ENCODE measurements at places on chromosomes 7 and 10.
A peak's percentile ranks its signal among the peaks of the same experiment; 100 is the strongest.

DNA sequence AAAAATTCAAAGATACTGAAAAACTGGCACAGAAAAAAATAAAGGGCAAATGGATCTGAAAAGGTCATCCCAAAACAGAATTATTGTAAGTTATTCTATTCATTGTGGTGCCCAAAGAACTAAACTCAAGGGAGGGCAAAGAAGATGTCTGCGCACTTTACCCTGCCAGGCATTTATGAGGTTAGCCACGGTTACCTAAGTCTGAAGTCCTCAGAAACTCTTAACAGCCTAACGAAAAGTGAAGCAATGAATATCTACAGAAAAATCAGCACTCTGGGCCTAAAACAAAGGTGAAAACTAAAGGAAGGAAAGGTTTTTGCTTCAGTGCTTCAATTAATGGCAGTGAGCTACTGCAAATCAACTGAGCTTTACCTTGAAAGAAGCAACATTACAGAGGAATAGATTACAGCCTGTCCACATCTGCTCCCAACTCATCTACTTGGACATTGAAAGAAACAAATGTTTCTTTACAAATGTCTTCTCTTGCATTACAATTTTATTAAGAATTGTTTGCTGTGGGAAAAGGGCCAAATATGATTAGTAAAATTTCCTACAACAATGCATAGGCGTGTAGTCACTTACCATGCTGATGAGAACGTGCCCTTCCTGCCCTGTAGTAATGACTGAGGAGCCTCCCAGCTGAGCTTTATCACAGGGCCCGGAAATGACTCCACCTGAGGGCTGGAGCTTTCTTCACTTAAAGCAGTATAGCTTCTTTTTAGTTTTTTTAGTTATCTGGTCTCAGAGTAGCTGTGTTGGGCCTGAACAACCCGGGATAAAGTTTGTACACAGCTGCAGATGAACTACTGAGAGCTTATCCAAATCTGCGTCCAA lies at the start of gene TUBAL3:
TSS of gene TUBAL3 (minus strand) at position 621 of the 834 bp plus-strand sequence. CDS start at position 585, 36 bp downstream.
- no peak for DNase-seq

GRCh38 chr10:59047957-59048618 lies 128.4 kb upstream of the PHYHIPL start:
- DNase-seq = no peak

DNA sequence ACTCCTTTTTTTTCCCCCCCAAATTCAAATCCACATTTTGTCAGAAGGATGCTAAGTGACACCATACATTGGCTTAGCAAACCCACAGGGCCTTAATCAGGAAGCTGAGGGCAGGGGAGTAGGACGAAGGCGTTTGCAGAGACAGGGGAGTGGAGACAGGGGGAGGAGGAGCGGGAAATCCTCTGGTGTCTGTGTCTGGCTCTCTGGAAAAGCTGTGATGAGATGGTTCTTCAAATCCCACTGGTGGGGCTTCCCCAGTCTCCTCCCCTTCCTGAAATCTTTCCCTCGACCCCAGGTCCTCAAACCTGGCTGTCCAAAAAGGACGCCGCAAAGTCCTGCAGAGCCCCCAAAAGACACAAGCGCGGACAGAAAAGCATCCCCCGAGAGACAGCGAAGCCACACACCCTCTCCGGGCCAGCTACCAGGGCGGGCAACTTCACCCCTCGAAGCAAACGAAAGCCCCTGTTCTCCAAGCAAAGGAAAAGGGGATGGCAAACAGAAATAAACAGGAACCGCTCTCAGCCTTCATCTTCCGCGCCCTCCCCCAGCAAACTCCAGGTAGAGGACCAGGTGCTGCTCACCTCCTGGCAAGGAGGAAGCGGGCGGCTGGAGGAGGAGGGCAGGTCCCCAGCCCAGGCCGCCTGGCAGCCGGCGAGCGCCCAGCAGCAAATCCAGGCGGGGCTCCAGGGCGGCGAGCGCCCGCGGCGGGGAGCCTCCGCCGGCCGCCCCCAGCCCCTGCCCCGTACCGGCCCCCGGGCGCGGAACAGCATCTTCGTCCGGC lies 520 bp downstream of the ELAPOR2 start:
- DNase-seq = no peak

- peak; percentile 33 for DNase-seq
Measured at GRCh38 chr7:144842377-144842851, 6.6 kb upstream of the TPK1 start.

DNA sequence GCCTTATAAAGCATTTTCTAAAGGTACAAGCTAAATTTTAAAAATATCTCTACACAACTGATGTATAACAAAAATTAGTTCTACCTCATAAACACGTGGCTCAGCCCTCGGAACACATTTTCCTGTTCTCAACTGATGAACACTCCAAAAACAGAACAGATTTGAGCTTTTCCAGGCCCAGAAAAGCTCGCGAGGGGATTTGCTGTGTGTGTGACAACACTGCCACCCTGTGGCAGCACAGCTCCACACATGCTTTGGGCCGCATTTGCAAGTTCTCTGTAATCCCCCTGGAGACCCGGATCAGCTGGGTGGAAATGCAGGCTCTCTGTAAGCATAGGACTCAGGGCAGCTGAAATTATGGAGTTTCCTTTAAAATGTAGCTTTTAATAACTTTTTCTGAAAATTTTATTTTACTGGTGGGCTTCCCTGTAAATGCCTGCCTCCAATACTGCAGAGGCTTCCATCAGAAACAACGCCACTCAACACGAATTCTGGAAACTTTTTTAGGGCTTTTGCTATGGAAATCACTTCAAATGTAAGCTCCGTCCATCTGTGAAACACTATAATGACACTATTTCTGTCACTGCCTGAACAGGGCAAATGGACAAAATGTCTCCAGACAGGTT lies 155.5 kb downstream of the COBL start:
- DNase-seq = peak; percentile 48

DNA sequence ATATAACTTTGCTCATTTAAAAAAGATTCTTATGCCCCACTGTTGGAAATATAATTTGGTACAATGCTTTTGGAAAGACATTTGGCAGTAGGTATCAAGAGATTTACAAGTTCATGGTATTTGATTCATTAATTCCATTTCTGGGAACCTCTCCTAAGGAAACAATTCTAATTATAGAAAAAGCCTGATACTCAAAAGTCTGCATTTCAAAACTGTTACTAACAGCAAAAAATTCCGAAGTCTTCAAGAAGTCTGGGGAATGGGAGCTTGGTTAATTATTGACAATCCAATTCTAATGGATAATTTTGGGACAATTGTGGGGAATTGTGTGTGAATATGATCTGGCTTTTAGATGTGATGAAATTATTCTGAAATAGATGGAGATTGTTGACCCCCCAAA lies 59.6 kb downstream of the HDAC9 start:
- no peak for DNase-seq

DNA sequence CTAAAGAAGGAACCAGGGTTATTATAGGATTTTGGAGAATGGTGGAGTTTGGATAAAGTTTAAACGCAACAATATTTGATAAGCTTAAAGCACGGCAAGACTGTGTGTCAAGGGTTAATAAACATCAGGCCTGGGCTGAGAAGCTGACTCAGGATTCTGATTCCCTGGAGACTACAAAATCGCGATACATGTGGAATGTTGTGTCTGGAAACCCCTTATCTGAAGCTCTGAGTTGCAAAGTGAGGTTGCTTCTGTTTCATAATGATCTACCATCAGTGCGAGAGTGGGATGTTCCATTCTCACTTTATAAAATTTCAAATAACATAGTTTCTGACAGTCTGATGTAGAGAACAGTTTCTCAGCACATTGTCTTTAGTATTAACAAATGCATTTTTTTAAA lies 7.8 kb downstream of the C1GALT1 start:
- no peak for DNase-seq

GRCh38 chr7:156778201-156778600 lies 114.8 kb downstream of the LMBR1 start:
- no peak for DNase-seq

DNA sequence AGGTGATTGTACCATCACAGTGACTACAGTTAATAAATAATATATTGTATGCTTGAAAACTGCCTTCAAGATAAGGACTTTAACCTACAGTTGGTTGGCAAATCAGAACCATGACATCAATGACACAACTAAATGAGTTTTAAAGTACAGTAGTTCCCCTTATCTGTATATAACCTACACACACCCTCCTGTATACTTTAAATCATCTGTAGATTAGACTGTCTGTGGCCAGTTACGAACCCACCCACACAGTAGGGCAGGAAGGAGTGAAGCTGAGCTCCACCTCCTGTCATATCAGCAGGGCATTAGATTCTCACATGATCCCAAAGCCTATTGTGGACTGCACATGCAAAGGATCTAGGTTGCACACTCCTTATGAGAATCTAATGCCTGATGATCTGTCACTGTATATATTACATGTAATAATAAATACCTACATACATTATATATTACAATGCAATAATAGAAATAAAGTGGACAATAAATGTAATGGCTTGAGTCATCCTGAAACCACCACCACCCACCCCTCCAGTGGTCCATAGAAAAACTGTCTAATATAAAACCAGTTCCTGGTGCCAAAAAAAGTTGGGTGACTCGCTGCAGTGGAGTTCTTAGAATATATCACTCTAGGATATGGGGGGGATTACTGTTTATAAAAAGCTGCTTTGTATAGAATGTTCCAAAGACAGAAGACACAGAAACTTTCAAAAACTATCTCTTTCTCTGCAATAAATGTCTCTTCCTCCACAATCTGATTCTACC lies 5.6 kb downstream of the TPK1 start:
- no peak for DNase-seq

GRCh38 chr10:102718220-102718619 lies 3.8 kb downstream of the SFXN2 start:
- no peak for DNase-seq

DNA sequence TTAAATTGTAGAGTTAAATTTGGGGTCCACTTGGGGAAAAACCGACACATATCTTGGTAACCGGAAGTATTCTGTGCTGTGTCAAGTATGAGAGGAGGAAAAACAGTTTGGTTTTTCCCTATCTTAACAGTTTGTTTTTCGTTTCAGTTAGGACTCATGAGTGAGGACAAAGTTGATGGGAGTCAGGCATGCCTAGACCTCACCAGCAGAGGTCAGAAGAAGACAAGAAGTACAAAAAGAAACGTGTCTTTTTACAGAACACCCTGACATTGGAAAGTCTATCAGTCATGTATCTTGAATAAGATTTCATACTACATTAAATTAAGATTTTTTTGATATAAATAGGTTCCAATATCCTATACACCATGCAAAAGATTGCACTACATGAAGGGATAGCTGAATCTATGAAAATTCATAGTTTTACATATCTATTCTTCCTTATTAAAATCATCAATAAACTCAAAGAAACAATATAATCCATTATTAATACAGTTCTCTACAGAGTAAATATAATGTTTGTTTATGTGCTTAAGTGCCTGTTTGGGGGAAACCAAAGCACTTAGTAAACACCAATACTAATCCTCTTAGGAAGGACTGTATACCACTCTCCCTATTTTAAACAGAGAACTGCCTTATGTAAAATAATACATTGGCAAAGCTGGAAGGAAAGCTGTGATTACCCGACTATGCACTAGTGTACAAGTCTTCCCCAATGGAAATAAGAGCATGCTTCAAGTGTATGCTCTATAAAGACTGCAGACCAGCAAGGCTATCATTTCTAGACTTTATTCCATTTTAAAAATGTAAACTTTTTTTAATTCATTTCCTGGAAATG lies 95.6 kb downstream of the USP6NL start:
- peak; percentile 28 for DNase-seq

GRCh38 chr10:123287594-123288247 lies 133.5 kb downstream of the BUB3 start:
- peak; percentile 50 for DNase-seq

GRCh38 chr10:129662426-129662825 lies 195.4 kb downstream of the MGMT start:
- no peak for DNase-seq

GRCh38 chr7:68820321-68820720 lies 778.0 kb upstream of the AUTS2 start:
- no peak for DNase-seq

Data from activated naive CD8-positive, alpha-beta T cell treated with anti-CD3 and anti-CD28 coated beads for 36 hours (primary cell).